ENCODE measurements at places on chromosomes 6 and 20. TPM values are rescaled to one million over a fixed set of nuclear protein-coding genes. Genes with fewer than 3 reads are reported as not detected.
A peak's percentile ranks its signal among the peaks of the same experiment; 100 is the strongest.

Gene DOP1A
- 68.7 TPM for total RNA-seq

DNA sequence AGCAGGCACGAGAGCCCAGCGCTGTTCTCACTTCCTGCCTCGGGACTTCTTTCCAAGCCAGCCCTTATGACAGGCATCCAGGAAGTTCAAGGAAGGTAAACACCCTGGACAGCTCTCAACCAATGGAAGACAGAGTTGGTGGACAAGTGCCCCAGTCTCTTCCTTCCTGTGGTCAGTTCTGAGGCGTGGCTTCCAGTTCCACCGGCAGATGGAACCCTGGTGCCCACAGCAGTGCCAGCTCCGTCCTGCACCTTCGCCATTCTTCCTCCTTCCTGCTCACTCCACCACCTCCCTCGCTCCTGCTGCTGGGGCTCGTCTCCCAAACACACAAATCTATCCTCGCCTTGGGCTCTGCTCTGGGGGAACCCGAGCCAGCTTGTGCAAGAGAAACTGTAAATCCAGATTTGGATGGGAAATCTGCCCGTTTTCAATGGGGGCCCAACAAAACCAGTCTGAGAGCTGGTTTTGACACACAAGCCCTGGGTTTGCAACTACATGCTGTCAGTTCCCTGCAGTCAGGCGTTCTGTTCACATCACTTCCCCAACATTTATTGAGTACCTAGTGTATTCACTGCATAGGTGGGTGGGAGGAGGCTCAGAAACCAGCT, 162.7 kb downstream of the GRM4 start:
- H3K4me3 ChIP-seq: no peak overlapping the region
- peak; percentile 51 for DNase-seq

Gene FAM210B
- 33.9 TPM for total RNA-seq

DNA sequence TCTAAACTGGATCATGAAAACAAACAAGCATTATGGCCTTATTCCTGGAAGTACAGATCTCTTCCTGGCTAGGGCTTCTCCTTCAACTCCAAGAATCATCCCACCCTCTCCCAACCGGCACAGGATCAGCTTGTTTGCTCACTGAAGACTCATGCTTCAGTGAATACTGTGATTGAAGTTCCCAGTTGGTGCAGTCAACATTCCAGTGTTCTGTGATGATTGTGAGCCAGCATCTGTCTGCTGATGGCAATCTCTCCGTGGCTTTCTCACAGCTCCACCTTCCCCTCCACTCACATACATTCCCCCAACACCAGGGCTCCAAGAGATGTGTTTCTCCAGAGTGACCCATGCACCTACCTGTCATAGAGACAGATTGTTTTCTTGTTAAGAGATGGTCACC, 421.3 kb upstream of the BTBD3 start:
- no peak overlapping the region for H3K27ac ChIP-seq
- DNase-seq: no peak
- no peaks in the 10 kb centered on the region for H3K27me3 ChIP-seq
- no peak overlapping the region for H3K4me3 ChIP-seq
- H3K4me1 ChIP-seq: no peaks in the 10 kb centered on the region

DNA sequence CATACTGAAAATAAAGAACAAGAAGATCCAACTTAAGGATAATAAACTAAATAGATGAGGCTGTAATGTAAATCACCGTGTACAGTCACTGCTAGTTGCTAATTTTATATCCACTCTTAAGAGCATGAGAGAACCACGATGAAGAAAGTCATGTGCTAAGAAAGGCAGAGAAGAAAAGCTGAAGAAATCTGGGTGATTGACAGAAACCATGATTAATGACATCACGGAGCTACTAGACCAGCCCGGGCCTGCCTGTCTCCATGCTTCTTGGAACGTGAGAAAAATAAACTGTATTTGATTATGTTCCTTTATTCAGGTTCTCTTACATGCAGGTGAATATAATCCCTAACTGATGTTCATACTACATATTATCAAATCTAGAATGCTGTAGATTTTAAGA, 84.2 kb upstream of the E2F3 start:
- DNase-seq: no peak
- H3K27me3 ChIP-seq: no peaks in the 10 kb centered on the region
- no peak overlapping the region for H3K27ac ChIP-seq
- H3K4me1 ChIP-seq: no peaks in the 10 kb centered on the region
- no peaks in the 10 kb centered on the region for H3K36me3 ChIP-seq

DNA sequence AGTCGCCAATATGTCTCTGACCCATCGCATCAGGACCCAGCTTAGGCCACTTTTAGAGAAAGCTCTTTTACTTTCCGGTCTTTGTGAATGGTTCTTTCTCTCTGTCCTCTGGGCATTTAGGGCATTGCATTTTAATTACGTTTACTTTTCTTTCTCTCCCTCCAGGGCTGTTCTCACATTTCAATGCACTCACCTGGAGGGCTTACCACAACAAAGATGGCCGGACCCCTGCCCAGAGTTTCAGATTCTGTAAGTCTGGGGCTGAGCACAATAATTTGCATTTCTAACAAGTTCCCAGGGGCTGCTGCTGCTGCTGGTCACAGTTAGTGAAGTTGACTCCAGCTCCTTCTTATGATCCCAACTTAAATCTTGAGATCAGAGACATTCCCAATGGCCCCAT, 3.0 kb downstream of the ANKRD66 start:
- H3K27ac ChIP-seq: no peak overlapping the region
- no peak overlapping the region for H3K4me3 ChIP-seq
- H3K36me3 ChIP-seq: no peaks in the 10 kb centered on the region
- no peak for DNase-seq
- H3K4me1 ChIP-seq: no peaks in the 10 kb centered on the region

Gene FAXC
- total RNA-seq: 2.7 TPM

DNA sequence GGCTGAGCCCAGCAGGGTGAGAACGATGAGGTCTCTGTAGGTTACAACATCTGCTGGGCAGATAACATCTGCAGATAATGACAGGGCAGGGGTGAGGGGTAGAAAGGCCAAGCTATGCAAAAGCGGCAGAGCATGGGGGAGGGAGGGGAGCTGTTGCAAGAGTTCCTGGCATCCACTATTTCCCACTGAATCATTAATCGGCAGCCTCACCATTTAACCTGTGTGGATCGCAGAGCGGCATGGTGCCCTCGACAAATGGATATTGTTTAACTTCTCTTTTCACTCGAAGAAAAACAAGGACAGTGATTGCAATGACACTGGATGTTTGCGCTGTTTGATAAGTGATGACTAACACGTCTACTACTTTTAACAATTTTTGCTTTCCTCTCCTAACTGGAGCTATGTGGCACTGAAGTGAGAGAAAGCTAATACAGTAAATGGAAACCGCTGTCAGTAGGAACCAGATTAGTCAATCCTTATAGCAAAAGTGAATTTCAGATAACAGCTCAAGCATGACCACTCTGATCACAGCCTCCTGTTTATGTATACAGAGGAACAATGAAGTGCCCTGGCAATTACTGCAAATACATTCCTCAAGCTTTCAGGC, 381.5 kb downstream of the TFAP2A start:
- no peaks in the 10 kb centered on the region for H3K36me3 ChIP-seq
- H3K4me3 ChIP-seq: no peak overlapping the region
- H3K4me1 ChIP-seq: no peaks in the 10 kb centered on the region
- DNase-seq: no peak

Gene PDE7B
- total RNA-seq: 6.9 TPM

Gene FAM217B
- total RNA-seq: 22.3 TPM

- no peaks in the 10 kb centered on the region for H3K4me1 ChIP-seq
- H3K27ac ChIP-seq: no peak overlapping the region
- H3K36me3 ChIP-seq: no peaks in the 10 kb centered on the region
- DNase-seq: no peak
Measured at GRCh38 chr6:62298745-62299392, 12.8 kb upstream of the KHDRBS2 start.

Gene BPIFB4
- total RNA-seq: 1.1 TPM

DNA sequence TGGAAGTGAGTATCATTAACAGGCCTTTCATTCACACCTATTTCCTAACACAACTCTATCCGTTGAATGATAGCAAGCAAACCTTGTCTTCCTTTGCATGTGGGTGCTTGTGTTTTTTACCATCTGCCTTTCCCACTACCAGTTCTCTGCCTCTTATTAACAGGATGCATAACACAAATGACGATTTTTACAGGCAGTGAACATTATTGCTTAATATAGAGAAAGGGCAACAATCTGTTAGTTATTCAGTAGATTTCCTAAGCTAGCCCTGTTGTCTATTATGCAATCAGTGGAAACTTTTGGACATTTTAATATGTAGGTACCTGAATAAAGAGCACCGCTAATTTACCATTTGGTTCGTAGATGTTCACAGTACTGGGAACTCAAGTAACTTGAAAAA, 348.8 kb upstream of the PLCB4 start:
- H3K27me3 ChIP-seq: no peaks in the 10 kb centered on the region
- no peak overlapping the region for H3K27ac ChIP-seq
- H3K4me1 ChIP-seq: no peaks in the 10 kb centered on the region
- no peak overlapping the region for H3K4me3 ChIP-seq
- H3K36me3 ChIP-seq: no peaks in the 10 kb centered on the region
- no peak for DNase-seq

Gene ASIP
- total RNA-seq: not detected

DNA sequence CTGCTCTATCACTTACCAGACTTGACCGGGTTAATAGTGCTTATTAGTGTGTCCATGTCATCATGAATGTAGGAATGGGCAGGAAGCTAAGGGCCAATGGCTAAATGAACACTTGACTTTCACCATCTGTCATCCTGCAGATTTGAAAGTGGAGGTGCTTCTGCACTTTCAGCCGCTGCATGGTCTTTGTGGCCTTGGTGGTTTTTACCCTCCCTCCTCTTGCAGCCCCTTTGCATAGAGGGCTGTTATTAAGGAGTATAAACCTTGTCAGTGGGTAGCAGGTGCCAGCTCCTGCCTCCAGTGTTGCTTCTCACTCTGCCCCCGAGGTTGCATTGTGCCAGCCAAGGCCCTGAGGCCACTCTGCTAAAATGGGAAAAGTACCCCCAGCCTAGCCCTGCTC, 122.2 kb upstream of the TNFAIP3 start:
- no peaks in the 10 kb centered on the region for H3K27me3 ChIP-seq
- no peak overlapping the region for H3K4me3 ChIP-seq
- no peaks in the 10 kb centered on the region for H3K36me3 ChIP-seq
- no peaks in the 10 kb centered on the region for H3K4me1 ChIP-seq
- no peak overlapping the region for H3K27ac ChIP-seq

Gene PDE10A
- 15.5 TPM for total RNA-seq

DNA sequence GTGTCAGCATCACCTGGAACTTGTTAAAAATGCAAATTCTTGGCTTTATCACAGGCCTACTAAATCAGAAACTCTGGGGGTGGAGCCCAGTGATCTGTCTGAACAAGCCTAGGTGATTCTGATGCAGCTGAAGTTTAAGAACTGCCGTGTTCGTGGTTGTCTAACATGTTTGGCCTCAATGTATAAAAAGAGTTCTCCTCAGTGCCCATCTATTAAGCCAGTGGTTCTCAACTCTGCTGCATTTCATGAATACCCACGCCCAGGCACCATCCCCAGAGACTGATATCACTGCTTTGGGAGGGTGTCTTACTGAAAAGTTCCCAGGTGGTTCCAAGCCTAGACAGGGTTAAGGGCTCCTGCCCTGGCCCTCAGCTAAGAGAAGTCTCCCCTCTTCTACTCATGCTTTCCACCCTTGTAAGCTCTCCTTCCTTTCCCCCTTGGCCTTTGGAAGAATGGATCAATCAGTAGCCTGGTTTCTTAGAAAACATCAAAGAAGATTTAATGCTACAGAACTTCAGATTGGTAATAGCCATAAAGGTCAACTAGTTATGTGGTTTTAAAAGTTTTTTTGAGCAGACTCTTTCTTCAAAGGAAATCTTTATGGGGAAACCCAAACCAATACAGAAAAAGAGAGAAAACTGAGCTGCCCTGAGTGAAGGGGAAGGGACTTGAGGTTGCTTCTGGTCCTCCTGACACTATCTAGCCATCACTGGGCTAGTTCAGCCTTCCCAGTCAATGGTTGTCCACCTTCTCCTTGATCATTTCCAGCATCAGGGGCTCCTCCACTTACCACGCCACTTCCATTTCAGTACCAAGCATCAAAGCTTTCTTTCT, 38.9 kb upstream of the TNFAIP3 start:
- H3K27ac ChIP-seq: no peak overlapping the region
- no peaks in the 10 kb centered on the region for H3K27me3 ChIP-seq
- H3K36me3 ChIP-seq: no peaks in the 10 kb centered on the region
- DNase-seq: no peak
- H3K4me3 ChIP-seq: no peak overlapping the region

Gene GNMT
- total RNA-seq: 1.7 TPM

GRCh38 chr6:33607784-33608161, 13.3 kb upstream of the ITPR3 start:
- H3K27me3 ChIP-seq: no peaks in the 10 kb centered on the region
- H3K4me1 ChIP-seq: peaks cover 54% of the 10 kb centered on the region
- H3K4me3 ChIP-seq: no peak overlapping the region
- peak; percentile 48 for DNase-seq
- no peaks in the 10 kb centered on the region for H3K36me3 ChIP-seq

DNA sequence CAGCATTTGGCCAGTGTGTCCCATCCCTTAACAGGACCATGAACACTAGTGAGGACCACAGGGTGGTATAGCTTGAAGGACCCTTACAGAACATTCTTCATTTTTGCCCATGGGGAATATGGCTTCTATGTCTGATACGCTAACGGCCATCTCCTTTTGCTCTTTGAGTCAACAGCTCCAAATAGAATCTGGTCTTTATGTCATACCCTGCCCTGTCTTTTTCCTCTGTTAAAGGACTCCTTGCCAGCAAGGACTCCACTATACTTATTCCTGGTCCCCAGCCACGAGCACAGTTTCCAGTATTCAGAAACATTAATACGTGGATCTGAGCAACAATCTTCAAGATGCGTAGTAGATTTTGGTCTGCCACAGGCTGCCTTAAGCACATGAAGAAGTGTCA, 22.5 kb downstream of the SERPINB1 start:
- no peak overlapping the region for H3K4me3 ChIP-seq
- no peaks in the 10 kb centered on the region for H3K36me3 ChIP-seq
- DNase-seq: no peak
- H3K27me3 ChIP-seq: no peaks in the 10 kb centered on the region
- H3K4me1 ChIP-seq: peaks cover 14% of the 10 kb centered on the region

DNA sequence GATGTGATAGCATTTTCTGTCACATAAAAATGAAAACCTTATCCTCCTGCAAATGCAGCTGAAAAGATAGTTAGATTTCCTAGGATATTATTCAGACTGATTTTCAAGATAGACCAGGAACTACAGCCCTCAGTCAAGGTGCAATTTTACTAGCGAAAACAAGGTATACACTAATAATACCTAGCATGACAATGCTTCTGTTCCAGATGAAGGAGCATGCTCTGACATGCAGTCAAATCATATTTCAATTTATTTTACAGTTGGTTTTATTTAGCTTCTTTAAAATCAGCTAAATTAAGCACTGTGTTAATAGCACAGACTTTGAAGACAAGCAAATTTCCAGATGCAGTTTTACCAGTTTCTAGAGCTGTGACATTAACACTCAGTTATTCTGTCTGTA, 14.2 kb upstream of the TNFAIP3 start:
- H3K27me3 ChIP-seq: no peaks in the 10 kb centered on the region
- H3K4me1 ChIP-seq: no peaks in the 10 kb centered on the region
- DNase-seq: no peak
- H3K27ac ChIP-seq: no peak overlapping the region
- H3K36me3 ChIP-seq: no peaks in the 10 kb centered on the region

All from testis (tissue), 5 donors.